ENCODE measurements at places on chromosomes 7 and 10.

GRCh38 chr10:89032141-89032891, 41.7 kb downstream of the FAS start:
- DNase-seq = peak; percentile 41

DNA sequence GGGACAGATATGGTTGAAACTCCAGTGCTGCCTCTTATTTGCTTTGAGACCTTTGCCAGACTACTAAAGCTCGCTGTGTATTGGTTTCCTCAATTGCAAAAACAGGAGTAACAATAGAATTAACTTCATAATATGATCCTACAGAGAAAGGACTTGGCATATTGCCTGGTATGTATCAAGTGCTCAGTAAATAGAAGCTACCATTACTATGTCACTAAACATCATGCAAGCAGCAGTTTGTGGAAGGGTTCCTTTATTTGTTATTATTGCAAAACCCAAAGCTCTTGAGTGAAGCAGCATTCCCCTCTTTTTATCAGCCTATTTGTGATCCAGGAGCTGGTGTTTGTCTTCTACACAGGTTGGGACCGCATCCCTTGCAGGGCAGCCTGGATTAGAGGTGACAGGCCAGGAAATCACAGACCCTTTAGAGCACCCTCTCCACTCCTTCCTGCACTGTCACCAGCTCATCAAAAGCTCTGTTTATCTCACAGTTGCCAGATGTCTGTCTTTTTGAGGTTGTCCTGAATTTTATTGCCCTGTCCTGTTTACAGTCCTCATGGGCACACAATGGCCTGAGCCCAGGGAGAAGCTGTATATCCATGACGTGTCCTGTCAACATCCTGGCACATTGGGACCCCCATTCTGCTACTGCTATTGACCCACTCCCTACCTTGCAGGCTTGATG, 121.5 kb downstream of the SNX10 start:
- DNase-seq = no peak

- DNase-seq = no peak
Measured at GRCh38 chr10:12287772-12288171, 61.6 kb upstream of the CAMK1D start.

- no peak for DNase-seq
Measured at GRCh38 chr7:65966146-65966545, 15.9 kb downstream of the GUSB start.

DNA sequence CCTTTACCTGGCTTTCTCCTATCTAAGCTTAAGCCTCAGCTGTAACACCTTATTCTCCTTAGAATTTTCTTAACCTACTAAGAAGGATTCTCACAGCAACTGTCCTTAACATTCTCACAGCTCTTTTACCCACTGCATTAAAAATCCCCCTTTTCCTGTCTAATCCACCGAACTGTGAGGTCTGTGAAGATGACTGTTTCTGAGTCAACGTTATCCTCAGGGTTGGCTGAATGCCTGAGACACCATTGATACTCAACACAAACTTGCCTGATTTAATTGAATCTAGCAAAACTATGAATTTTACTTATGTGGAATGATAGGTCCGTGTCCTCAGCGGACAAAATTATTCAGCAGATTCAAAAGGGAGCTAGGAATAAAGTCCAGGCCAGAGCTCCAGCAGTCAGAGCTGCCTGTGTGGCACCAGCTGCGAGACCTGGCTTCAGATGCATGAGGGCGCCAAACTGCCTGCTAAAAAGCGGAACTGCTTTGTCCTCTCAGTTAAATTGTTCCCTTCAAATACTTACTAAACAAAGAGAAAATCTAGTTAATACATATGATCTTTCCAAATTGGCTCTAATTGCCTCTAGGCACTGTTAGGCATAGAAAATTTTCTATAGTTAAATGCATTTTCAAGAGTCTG, 33.4 kb upstream of the VWDE start:
- DNase-seq = no peak

DNA sequence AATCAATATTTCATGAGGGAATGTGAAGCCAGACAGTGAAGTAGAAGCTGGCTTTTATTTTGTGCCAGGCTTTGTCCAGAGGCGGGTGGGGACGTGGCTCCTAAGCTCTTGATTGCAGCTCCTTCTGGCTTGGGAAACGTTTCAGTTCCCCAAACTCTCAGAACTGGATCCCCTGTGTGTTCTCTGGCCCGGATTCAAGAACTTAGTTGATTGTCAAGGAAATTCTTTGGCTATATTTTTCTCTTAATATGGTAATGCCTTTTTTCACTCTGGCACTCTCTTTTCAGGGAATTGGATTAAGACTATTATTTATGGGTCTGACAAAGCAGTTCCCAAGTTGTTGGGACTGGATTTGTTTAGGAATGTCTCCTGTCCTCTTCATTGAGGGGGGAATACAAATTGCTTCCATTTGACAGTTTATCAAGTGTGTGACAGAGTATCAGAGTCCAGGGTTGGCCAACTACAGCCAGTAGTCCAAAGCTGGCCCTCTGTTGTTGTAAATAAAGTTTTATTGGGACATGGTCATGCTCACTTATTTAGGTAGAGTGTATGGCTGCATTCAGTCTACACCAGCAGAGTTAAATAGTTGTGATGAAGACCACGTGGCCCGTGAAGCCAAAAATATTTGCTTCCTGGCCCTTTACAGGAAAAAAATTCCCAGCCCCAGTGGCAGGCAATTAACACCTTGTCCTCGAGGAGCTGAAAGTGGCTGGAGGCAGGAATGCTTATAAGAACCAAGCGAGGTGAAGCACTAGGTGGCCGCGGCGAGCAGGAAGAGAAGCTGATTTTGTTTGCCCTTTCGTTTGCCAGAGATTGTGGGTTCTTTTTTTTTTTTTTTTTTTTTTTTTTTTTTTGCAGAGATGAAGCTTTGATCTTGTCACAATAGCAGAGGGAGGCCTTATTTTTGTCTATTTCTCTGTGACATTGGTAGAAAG, 34.3 kb downstream of the HTRA1 start:
- DNase-seq = no peak

- DNase-seq = no peak
Measured at GRCh38 chr10:110717781-110718589, 73.8 kb downstream of the RBM20 start.

DNA sequence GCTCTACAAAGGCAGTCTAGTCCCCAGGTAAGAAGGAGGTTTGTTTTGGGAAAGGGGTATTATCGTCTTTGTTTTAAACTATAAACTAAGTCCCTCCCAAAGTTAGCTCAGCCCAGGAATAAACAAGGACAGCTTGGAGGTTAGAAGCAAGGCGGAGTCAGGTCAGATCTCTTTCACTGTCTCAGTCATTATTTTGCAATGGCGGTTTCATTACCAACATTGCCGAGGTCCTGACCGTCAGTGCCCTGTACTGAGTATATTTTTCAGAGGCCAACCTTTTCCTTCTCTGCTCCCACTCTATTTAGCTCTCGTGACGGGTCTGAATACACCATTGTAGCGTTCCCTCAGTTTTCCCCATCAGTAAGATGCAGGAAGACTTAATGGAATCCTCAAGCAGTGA, 184.5 kb downstream of the PRKCQ start:
- no peak for DNase-seq

DNA sequence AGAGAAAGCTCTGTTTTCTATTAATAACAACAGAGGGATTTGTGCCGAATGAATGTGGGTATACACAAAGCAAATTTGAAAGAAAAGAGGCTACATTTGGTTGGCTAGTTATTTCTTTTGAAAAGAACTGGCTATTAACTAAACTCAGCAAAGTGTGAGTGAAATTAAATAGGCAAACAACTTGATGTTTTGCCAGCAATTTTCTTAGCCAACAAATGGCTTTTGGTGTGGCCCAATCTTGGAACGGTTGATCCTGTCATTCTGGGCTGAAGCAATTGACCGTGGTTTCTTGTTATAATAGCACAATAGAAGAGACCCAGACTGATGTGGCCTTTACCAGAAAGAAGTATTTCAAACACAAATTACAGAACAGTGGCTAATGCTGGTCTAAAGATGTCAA, 898.6 kb downstream of the KCNMA1 start:
- no peak for DNase-seq
